COLO829 (cell line): ENCODE measurements at places on chromosomes 3 and 15.

DNA sequence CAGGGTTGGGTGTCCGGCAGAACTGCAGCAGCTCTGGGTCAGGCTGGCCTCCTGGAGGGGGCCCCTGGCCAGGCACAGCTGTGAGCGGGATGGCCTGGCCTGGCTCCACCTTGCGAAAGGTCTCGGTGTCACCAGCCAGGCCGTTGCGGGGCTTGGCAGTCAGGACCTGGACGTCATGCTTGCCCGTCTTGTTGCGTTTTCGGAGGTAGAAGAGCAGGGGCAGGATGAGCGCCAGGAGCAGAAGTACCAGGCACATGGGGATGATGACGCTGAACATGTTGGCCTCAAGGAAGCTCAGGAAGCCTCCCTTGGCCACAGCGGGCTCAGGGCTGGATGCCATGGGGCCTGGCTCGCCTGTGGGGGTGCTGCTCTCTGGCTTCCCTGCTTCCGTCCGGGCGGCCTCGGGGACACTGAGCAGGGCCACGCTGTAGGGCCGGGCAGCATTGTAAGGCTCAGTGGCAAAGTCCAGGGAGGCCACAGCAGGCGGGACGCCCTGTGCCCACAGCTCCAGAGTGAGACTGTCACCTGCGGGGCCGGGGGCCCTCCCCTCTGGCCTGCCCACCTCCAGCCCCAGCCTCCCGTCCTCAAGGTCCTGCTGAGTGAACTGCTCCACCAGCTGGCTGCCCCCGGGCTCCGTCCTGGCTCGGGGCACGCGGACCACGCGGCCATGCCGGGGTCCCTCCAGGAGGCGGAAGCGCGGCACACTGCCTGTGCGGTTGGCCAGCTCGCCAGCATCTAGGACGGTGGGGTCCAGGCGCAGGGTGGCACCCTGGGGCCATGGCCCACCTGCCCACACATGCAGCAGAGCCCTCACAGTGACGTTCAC lies 28.1 kb downstream of the SNX33 start:
- DNase-seq: no peak

DNA sequence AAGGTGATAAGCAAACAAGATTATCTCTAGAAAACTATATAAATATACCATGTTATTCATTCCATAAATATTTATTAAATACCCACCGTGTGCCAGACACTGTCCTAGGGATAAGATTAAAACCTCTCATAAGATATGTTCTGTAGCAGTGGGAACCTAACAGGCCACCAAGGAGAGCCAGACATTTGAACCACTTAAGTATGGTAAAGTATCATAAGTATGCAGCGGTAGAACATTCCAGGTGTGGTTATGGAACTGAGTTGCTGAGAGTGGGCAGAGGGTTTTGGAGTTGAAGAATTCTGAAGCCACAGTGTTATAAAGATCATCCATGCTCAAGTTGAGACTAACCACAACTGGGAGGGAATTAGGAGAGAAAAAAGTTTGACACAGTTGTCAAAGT lies 14.7 kb downstream of the FILIP1L start:
- no peak for DNase-seq

- DNase-seq: peak; percentile 95
Measured at GRCh38 chr15:90934256-90934948, 683 bp upstream of the UNC45A start.

GRCh38 chr15:68000754-68001153 lies 53.4 kb upstream of the PIAS1 start:
- DNase-seq: no peak

DNA sequence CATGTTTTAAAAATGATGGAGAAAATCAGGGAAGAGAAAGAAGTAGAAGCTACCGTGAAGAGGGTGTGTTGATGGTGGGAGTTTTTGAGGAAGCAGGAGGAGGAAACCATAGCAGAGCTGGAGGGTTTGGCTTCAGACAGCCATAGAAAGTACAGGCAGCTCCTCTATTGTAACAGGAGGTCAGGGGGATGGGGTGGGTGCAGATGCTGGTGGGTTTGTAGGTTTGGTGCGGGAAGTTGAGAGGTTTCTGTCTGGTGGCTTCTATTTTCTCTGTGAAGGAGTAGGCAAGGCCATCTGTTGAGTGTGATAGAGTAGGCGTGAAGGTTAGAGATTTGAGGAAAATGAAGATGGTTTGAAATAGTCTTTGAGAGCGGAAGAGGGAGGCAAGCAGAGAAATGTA lies 97.7 kb upstream of the TBC1D5 start:
- DNase-seq: no peak

DNA sequence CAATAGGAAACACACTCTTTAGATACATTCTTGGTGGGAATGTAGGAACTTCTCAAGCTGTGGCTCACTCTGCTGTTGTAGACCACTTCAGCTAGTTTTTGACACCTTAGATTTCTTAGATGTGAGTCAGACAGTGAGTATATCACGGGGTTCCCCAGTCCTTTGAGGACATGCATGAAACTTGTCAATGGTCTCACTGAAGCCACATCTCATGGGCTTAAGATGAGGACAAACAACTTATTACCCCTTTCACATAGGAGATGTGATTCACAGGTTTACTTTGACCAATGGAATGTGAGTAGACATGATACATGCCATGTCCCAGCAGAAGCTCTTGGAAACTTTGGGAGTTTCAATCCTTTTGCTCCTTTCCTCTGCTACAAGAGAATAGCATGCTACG lies 325.5 kb downstream of the CHST2 start:
- no peak for DNase-seq

GRCh38 chr3:2484162-2485026 lies 385.7 kb downstream of the CNTN4 start:
- DNase-seq: no peak

DNA sequence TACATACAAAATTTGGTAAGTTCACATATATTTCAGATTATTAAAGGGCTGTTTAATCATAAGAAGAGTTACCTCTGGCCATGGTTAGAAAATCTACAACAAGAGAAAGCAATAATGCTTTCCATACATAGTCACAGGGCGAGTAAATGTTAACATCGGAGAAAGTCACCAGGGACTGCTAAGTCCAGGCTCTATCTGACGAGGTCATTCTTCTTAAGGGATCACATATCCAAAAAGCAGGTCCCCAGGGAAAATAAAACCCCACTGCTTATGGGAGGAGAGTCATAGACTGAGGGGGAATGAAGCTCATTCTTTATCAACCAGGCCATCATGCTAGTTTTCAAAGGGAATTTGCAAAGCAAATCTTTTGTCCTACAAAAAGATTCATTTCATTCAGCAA lies 3.1 kb downstream of the PCYT1A start:
- no peak for DNase-seq

DNA sequence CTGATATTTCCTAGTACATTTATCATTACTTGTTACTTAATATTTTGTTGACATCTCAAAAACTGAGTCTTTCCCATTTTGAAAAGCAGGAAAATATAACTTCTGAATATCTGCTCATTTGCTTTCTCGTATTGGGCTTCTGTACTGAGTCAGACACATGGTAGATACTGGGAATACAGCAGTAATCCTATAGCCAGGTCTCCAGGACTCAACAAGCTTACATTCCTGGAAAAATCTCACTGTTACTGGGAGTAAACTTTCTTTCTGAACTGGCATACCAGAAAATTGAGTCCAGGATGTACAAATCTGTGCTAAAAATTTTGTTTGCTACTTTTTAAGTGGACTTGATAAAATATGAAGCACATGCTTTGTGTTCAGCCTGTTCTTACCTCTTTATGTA lies 240.4 kb downstream of the RBMS3 start:
- no peak for DNase-seq

GRCh38 chr15:41789662-41790061 lies 15.4 kb downstream of the MAPKBP1 start:
- peak; percentile 40 for DNase-seq

- no peak for DNase-seq
Measured at GRCh38 chr15:90095521-90095959, 6.7 kb downstream of the IDH2 start.

DNA sequence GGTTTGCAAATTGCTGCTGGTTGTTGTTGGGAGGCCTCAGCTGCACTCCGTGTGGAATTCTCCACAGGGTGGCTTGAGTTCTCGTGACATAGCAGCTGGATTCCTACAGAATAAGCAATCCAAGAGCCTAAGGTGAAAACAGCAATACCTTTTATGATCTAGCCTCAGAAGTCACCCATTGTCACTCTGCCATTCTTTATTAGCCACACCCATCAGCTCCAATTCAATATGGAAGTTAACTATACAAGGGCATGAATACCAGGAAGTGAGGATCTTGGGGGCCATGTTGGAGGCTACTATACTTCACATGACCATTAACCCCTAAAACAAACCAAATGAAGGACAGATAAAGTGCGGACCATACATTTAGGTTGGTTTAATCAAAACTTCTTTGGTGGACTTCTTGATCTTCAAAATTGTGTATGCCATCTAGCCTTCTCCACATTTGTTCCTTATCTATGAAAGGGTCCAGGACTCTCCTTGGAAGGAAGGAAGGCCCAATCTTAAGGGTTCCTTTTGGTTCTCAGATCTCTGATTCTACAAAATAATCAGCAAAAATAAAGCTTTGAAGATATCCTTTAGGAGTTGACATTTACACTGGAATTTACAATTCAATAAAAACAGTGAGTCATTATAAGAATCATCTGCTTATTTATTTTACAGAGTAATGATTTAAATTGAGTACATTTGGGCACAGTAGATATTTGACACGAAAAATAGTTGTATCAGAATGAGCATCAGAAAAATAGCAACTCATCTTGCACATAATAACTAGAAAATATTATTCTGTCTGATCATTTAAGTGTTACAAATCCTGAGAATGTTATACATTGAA lies 21.5 kb downstream of the CIAO2A start:
- no peak for DNase-seq

- DNase-seq: peak; percentile 96
Measured at GRCh38 chr3:189132231-189132671, 39.5 kb upstream of the TPRG1 start.
